ENCODE measurements at places on chromosomes 1 and 21.

GRCh38 chr1:56755911-56756310 lies 63.3 kb downstream of the FYB2 start:
- DNase-seq = no peak

DNA sequence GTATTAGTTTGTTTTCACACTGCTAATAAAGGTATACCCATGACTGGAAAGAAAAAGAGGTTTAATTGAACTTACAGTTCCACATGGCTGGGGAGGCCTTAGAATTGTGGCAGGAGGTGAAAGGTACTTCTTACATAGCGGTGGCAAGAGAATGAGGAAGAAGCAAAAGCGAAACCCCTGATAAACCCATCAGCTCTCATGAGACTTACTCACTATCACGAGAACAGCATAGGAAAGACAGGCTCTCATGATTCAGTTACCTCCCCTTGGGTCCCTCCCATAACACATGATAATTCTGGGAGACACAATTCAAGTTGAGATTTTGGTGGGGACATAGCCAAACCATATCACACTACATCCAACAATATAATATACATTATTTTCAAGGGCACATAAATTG lies 145.7 kb upstream of the BARHL2 start:
- DNase-seq = no peak

- DNase-seq = no peak
Measured at GRCh38 chr1:46723901-46724300, 5.0 kb upstream of the EFCAB14 start.

DNA sequence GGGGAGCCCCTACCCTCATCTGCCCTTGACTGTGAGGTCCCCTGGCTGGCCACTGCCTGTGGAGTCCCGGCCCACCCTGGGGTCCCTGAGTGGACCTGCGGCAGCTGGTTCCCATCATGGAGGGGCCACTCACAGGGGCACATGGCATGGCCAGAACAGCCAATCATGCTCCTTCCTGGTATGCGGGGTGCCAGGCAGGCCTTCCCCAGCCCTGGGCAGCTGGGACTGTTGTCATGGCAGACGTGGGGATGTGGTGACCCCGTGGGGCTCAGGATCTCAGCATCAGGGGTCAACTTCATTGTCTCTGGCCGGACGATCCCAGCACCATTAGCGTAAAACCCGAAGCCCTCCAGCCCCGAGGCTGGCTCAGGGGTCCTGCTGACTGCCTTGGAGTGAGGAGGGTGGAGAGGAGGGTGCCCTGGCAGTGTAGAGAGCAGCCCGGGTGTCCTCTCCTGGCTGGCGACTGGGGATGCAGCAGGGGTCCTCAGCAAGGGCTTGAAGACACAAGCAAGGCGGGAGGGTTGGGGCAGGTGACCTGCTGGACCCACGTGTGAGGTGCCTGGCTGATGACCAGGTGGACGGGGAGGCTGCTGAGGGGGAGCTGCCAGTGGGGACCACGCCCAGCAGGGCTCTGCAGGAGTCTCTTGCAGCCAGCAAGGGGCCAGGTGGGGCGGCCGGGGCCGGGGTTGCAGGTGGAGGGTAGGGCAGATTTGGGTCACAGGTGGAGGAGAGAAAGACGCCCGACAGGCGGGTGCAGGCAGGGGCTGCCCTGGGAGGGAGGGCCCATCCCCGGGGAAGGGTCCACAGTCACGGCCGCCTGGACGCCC lies 45.1 kb downstream of the TRIM11 start:
- no peak for DNase-seq

GRCh38 chr1:77888081-77888780 lies at the start of gene NEXN:
Gene NEXN, plus strand, starts transcription at chr1:77888624. Its CDS starts 27,483 bp downstream, at chr1:77916107.
- DNase-seq = peak; percentile 44

DNA sequence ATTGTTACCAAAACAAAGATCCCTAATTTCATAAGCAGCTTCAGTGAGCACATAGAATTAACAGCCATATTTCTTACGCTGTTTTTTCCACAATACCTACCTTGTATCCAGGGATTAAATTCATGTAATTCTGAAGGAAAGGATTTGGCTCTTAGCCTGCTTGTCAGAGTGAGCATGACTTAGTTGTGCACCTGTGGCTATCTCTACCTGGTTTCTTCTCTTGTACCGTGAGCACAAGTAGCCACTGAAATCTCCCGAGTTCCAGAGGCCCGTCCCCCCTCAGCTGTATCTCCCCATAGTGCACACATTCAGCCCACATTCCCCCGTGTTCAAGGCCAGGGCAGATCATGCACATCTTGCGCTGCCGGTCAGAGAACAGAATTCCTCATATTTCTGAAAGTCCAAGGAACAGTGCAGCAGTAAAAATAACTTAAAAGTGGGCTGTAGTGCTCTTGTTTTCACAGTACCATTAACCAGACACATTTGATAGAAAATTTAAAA lies 2.3 kb downstream of the TENT5C start:
- no peak for DNase-seq
